ENCODE measurements at places on chromosomes 3 and 15.

DNA sequence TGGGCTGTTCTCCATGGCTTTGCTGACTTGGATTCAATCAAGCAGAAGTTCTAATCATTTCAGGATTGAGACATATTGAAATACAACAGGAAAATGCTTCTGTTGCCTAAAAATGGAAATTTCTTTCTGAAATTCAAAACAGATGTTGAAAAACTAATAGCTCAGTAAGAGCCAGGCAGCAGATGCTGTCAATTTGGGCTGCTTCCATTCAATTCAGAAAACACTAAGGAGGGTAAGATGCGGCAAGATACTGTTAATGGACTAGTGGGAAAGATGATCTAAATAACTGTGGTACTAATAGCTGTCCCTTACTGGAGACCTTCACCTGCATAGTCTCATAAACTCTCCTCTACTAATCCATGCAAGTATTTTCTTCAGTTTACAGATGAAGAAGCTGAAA lies 53.5 kb downstream of the DGKG start:
- DNase-seq = no peak

- DNase-seq = no peak
These were observed 105.3 kb upstream of the ACP3 start for GRCh38 chr3:132211896-132212295.

- DNase-seq = no peak
These were observed 160.5 kb downstream of the GREM1 start for GRCh38 chr15:32878342-32878741.

GRCh38 chr3:112530573-112530972 lies 31.2 kb downstream of the ATG3 start:
- no peak for DNase-seq

DNA sequence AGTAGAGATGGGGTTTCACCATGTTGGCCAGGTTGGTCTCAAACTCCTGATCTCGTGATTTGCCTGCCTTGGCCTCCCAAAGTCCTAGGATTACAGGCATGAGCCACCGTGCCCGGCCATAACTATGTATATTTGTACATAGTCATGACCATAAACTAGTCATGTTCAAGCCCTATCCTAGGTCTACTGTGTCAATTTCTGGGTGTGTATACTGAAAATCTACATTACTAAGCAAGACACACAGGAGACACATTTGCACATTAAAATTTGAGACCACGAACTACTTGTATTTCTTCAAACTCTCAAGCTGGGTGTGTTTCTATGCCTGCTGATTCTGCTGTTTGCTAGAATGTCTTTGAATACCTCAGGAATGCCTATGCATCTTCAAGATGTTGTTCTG lies 451.3 kb upstream of the MCTP2 start:
- no peak for DNase-seq

DNA sequence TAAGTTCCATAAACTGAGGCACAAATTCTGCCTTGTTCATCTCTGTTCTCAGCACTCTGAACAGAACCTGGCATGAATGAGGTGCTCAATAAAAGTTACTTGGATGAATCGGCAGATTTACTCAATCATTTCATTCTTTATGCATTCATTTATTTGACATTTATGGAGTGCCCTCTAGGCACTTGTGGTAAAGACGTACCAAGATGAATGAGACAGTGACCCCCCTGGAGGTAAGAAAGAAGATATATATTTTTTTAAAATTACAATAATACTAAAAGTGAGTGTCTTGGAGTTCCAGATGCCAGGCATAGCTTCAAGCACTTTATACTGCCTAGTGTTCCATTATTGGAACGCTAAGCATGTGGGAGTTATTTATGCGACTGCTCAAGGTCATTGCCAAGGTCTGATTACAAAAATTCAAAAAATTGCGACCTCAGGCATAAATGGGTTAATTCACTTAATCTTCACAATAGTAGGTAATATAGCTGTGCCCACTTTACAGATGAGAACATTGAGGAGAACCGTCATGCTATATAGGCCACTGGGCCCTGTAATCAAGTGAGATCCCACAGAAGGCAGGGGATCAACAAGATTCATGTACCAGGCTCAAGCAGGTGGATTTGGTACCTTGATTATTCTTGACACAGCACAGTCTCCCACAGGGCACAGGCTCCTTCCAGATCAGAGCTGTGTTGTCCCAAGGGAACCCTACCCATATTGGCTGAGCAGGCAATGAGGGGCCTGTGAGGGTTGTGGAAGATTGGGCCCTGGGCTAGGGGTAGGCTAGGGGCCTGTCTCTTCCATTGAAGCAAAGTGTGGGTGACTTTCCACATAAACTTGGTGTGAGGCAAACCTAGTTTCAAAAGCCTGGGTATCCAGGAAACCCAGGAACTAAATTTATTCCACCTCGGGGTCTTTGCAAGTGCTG lies 10.7 kb downstream of the XIRP1 start:
- DNase-seq = no peak

GRCh38 chr3:13044496-13045240 lies 28.6 kb downstream of the IQSEC1 start:
- no peak for DNase-seq

DNA sequence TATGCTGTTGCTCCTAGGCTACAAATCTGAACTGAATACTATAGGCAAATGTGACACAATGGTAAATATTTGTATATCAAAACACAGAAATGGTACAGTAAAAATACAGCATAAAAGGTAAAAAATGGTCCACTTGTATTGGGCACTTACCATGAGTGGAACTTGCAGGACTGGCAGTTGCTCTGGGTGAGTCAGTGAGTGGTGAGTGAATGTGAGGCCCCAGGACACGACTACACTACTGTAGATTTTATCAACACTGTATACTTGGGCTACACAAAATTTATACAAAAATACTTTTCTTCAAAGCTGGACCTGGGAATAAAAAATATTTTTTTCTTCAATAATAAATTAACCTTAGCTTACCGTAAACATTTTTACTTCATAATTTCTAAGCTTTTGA lies 41.6 kb upstream of the DUT start:
- DNase-seq = no peak

DNA sequence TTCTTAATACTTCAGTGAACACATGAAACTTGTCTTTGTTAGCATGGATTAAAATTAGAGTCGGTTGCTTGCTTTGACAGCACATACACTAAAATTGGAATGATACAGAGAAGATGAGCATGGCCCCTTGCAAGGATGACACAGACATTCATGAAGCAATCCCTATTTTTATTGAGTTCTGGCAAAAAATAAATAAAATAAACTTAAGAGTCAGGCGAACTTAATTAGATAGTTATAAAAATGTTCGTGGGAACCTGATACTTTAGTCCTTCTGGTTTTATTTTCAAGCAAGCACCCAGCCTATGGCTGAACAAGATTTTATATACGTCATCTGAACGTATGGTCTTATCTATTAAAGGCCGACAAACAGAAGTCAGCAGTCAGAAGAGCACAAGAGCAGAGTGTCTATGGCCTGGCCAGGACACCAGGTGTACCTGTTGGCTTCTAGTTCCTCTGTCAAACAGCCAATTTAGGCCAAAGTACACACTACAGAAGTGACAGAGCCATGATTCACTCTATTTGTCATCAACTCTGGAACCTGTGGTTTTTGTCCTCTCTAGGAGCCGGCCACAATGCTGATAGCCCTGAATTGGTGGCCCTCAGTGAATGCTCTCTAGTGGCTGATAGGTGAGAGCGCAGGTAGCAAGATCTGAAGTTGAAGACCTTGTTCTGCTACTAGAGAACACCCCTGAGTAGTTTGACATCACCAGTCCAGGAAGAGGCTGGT lies 64.3 kb downstream of the LEO1 start:
- DNase-seq = no peak
